ENCODE measurements at places on chromosomes 7 and 10.

GRCh38 chr7:38878694-38879457 lies 30.1 kb downstream of the VPS41 start:
- no peak for DNase-seq

- DNase-seq: no peak
These were observed 466.1 kb upstream of the NRP1 start for GRCh38 chr10:33800545-33800944.

- no peak for DNase-seq
These were observed 40.5 kb downstream of the LYZL1 start for GRCh38 chr10:29329420-29329819.

DNA sequence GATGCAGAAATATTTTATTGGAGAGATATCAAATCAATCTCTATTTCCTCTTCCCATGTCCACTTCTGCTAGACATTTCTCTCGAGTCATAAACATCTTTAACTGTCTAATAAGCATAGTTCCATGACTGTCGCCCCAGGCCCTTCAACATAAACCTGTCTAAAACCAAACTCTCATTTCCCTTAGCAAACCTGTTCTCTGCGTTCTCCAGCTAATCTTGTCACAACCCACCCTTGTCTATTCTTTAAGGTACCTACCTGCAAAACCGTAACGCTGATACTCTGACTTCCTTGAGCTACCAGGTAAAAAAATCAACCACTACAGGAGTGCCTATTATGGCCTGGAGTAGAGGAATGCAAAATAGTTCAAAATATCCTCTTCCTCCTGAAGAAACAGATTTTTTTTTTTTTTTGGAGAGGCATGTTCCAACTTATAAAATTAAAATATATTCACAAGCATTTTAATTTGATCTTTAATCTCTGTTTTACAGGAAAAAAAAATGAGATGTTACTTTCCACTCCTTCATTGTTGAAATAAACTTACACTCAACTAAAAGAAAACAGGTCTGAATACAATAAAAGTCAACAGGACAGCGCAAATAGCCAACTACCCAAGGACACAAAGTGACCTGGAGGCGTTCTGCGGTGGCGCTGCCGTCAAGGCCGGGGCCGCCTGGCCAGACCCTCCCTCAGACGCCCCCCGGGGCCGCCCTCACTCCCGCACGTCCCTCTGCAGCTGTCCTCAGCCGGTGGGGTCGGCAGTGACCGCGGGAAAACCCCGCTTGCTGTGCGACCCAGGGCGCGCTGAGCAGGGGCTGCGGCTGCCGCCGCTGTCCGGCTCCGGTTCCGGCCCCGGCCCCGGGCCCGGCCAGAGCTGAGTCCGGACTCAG lies 765 bp downstream of the SLC25A40 start:
- no peak for DNase-seq

DNA sequence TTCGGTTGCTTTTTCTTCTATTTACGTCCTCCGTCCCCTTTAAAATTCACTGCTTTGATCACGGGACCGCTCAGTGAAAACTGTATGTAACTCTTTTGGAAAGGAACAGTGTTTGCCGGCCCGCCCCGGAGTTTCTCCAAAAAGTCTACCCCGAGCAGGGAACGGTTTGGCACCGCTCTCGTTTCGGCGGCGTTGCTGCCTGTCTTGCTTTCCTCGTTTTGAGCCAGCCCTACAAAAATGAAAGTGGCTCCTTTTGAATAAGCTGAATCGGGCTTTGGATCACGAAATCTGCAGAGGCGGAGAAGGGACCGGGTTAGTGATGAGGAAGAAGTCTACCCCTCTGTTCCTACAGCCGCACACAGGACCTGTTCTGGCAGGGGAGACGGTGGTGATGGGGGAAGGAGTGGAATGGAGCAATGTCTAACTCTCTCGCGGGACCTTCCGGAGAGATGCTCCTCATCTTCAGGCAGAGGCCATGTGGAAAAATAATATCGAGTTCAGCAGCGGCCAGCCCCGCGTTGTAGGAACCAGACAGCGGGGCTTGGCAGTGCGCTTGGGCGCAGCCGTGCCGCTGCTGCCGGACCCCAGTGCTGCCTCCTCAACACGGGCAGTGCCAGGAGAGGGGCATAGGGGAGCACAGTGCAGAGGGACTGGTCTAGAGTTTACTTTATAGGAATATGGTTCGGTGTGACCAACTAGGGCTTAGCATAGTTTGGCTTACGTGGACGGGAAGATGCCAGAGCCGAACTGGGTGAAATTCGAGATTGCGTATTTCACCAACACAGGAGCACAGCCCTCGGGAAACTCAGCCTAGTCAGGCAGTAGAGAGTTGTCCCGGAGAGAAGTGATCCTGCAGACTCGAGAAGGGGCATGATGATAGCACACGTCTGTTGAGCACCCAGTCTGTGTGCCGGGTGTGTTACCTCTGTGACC lies 1.4 kb downstream of the HTRA1 start:
- no peak for DNase-seq

DNA sequence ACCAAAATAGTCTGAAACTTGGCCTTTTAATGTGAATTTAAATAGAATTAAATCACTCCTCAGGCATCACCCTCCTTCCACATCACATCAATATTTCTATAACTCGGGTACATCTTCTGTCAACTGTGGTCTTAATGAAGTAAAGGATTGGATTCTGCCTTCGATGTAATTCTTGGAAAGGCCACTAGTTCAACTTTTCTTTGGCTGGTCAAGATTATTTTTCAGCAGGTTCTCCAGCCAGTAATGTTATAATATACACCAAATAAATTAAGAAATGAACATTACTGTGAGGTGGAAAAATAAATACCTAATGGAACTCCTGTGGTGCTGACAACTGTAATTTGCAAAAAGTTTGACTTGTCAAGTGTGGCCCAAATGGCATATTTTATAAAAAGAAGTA lies 9.7 kb upstream of the SLC16A9 start:
- no peak for DNase-seq

DNA sequence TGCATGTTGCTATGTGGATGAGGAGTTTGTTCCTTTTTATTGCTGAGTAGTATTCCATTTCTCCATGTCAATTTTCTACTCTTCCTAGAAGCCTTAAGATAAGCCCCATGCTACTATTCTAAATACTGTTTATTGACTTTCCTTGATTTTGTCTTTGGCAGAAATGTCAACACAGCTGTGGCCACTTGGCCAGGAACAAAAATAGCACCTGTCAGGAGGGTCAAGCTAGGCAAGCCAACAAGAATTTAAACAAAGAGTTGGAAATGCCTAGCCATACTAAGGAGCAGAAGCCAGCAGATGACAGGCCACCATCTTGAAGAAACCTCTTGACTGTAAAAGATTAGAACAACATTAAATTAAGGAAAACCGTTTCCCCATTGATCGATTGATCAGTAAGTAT lies 34.7 kb downstream of the JAZF1 start:
- no peak for DNase-seq

- DNase-seq: no peak
These were observed 302.3 kb upstream of the AUTS2 start for GRCh38 chr7:69295977-69296376.

DNA sequence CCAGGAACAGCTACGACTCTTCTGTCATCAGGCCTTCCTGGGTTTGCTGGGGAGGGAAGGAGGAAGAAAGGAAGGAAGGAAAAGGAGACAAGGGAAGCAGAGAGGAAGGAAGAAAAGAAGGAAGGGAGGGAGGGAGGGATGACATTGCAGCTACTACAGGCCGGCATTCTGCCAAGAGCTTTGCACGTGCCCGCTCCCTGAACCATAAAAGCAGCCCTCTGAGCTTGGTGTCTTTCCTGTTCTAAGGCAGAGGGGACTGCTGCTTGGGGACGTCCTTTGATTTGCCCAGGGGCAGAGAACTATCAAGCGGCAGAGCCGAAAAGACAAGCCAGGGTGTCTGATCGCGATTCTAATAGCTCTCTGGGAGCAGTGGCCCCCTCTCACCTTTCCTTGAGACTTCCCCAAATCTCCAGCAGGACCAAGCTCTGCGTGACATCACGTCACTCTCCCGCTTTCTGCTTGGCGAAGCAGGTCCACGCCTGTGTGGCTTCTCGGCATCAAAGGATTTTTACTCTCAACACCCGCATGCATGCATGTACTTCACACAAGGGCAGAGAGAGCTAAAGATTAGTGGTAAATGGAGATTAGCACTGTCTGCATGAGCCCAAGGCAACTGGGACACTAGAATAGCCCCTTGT lies 167.8 kb upstream of the AUTS2 start:
- DNase-seq: no peak

DNA sequence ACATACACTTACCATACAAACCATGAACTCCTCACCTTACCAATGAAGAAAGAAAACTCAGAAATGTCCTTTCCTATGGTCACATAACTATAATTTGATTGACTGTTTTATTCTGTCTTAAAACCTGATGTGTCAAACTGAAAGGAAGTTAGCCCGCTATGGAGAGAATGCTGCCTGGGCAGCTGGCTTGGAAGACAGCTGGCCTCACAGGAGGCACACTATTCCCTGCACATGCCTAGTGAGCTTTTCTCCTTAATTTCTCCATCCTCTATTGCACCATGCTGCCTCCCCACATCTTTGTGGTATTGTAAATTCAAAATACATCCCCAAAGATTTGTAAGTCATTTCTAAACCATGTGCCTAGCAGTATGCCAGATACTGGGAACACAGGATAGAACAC lies 163.3 kb downstream of the STK31 start:
- no peak for DNase-seq

DNA sequence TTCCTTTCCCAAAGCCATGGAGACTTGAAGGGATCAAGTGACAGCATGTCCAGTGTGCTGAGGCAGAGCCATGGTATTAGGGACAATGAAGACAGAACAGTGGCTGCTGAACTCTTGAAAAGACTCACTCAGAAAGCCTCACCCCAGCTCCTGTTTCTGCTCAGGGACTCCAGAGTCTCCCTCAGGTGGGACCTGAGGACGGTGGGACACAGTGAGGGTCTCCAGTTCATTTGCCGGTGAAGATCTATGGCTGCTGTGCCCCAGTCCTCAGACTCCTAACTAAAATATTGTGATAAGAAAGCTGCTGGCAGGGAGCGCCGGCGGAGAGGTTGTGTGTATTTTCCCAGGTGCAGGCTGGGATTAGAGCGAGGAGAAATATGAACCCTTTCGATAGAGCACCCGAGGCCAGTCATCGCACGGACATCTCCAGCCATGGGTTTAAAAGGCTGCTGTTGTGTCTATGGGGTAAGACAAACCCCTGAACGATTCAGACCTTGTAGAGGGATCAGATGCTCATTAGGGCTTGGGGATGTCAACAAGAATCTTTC lies 57.2 kb downstream of the C7orf25 start:
- no peak for DNase-seq

DNA sequence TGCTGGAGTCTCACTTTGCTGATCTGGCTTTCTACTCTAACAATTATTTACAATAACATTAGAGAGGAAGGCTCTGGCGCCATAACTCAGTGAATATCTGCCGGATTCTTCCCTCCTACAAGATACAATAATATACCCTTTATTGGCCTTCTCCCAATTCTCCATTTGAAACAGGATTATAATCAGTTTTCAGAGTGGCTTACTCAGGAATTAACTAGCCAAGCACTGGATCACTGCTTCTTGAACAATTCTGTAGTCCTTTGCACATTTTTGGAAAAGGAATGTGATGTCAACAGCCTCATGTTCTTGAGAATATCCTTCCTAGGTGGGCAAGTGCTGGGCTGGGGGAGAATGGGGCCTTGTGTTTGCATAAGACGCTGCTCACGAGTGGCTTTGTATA lies 125.9 kb downstream of the HIPK2 start:
- no peak for DNase-seq

GRCh38 chr10:89438525-89438924 lies 24.2 kb downstream of the IFIT5 start:
- DNase-seq: no peak
